NCI-H345 (cell line): ENCODE measurements at places on chromosomes 6 and 20.

DNA sequence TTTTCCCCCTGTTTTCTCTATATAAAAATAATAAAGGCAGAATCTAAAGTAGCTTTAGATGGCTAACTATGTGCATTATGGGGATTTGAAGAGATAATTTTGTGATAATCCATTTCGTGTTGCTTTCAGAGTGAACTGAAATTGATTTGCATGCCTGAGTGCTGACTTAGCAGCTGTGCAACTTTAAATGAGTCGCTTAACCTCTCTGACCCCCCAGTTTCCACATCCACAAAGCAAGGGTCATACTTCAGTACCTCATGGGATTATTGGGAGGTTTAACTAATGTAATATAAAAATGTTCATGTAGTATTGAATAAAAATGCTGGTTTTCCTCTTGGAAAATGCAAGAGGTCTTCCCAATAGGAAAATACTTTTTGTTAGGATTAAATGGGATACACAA lies 63.8 kb upstream of the FABP7 start:
- no peak for DNase-seq

DNA sequence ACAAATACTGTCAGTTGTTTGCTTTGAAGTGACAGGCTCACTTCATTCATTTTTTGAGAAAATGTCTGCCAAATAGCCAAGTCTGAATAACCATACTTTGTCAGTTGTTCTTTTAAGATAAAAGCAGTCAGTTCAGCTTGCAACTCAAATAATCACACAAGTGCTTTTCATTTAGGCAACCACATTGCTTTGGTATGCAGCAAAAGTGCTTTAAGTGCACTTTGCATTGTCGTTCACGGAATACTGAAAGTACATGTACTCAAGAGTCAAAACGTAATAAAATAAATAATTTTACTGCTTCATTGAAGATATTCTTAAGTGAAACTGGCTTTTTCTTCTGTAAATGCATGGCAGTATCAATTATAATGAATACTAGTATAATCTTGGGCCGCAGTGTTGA lies 107.2 kb downstream of the MMS22L start:
- no peak for DNase-seq

GRCh38 chr20:19288636-19289035 lies 76.2 kb downstream of the SLC24A3 start:
- DNase-seq, result no peak

DNA sequence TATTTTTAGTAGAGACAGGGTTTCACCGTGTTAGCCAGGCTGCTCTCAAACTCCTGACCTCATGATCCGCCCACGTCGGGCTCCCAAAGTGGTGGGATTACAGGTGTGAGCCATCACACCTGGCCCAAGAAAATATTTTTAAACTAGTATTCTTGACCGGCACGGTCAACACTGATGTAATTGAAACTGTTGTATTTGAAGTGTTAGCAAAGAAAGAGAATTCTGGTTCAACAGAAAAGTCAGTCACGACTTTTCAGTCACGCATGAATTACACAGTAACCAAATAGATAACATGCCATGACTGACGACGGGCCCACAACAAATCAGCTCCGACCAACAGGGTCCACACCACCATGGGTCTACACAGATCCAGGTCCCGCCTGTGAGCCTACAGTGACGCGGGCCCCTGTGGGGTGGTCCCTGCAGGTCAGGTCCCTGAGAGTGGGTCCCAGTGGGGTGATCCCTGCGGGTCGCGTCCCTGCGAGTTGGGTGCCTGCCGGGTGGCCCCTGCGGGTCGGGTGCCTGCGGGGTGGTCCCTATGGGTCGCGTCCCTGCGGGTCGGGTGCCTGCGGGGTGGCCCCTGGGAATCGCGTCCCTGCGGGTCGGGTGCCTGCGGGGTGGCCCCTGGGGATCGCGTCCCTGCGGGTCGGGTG lies 1.0 kb downstream of the GMEB2 start:
- no peak for DNase-seq

- DNase-seq, result peak; percentile 51
Measured at GRCh38 chr6:27161946-27162603, 85.4 kb upstream of the PRSS16 start.

DNA sequence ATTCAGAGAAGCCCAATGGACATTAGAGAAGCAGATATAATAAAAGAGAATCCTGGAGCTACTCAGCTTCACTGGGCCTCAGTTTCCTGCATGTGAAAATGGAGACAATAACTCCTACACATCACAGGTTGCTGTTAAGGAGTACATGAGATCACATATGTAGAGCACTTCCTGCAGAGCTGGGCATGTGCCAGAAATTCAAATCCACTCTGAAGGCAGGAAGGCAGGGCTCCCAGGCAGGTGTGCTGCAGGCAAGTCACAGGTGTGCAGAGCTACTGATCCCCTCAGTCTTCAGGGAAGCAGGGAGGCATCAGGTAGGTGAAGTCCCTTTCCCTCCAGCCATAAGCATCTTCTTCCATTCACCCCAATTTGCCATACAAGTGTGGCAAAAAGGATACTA lies 48.0 kb downstream of the DST start:
- peak; percentile 80 for DNase-seq

GRCh38 chr6:161270116-161270515 lies 3.7 kb downstream of the AGPAT4 start:
- DNase-seq, result no peak

- DNase-seq, result no peak
Measured at GRCh38 chr6:136077834-136078576, 172.1 kb downstream of the MTFR2 start.

GRCh38 chr6:37699887-37700619 lies 2.4 kb upstream of the MDGA1 start:
- DNase-seq, result no peak

DNA sequence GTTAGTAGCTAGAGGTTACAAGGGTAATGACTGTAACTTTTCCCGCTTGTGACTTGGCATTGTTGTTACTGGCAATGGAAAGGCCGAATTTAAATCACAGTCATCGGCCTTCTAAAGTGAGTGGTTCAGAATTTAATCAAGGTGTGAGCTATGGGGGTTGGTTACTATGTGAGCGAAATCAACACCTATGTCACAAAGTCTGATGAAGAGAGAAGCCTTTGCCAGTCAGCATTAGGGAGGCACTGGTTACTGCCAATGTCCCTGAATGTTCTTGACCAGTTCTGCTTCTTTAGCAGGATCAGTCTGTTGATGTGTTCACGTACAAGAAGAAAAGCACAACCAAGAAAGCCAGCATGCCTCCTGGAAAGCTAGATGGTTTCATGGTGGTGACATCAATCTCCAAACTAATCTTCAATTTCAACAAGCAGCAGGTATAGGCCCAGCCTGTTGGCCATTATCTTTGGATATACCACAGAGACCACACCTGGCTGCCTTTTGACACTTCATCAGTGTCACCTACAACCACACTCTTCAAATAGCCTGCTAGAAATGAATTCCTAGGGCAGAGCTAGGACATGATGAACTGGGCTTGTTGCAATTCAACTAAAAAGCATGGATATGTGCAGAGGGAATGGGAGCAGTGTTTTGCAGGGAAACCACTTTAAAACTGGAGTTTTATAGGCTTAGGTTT lies 17.2 kb downstream of the SAMD5 start:
- no peak for DNase-seq

DNA sequence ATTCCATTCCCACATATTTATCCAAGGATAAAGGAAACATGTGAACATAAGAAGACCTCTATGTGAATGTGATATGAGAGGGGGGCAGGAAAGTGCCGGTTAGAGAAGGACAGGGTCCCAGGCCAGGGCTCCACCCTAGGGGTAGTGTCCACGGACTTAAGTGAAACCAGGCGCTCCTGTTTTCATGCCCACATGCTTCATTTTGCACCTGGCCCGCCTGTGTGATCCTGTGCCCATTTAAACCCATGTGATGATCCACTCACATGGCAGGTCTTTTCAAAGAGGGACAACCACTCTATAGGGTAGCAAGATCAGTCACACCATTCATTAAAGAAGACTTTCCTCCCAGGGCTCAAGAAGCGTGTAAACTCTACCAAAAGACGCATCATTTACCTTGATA lies 865.3 kb upstream of the GJE1 start:
- no peak for DNase-seq

- no peak for DNase-seq
Measured at GRCh38 chr6:16273256-16273655, 34.9 kb downstream of the GMPR start.

GRCh38 chr6:17712576-17712975 lies 5.9 kb upstream of the NUP153 start:
- DNase-seq, result no peak

- no peak for DNase-seq
Measured at GRCh38 chr6:131015025-131015591, 47.9 kb downstream of the EPB41L2 start.

- DNase-seq, result no peak
Measured at GRCh38 chr20:11063444-11063843, 389.6 kb upstream of the JAG1 start.

DNA sequence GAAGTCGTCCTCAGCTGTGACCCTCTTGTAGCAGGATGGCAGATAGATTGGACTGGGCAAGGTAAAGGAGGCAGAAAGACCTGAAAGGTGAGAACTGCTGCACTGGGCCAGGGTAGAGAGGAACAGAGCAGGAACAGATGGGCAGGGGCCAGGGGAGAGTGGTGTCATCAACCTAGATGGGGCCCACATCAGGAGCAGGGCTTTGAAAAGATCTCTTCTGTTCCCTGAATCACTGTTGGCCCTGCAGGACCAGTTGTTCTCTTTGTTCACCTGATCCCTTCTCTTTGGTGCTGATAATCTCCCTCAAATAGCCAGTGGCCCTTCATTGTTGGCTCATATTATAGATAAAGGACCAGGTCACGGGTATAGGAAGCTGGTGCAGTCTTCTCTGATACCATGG lies 59.9 kb downstream of the DTD1 start:
- DNase-seq, result no peak

- no peak for DNase-seq
Measured at GRCh38 chr6:131255434-131255833, 120.2 kb downstream of the AKAP7 start.

- no peak for DNase-seq
Measured at GRCh38 chr6:151022492-151022891, 157.0 kb downstream of the MTHFD1L start.

DNA sequence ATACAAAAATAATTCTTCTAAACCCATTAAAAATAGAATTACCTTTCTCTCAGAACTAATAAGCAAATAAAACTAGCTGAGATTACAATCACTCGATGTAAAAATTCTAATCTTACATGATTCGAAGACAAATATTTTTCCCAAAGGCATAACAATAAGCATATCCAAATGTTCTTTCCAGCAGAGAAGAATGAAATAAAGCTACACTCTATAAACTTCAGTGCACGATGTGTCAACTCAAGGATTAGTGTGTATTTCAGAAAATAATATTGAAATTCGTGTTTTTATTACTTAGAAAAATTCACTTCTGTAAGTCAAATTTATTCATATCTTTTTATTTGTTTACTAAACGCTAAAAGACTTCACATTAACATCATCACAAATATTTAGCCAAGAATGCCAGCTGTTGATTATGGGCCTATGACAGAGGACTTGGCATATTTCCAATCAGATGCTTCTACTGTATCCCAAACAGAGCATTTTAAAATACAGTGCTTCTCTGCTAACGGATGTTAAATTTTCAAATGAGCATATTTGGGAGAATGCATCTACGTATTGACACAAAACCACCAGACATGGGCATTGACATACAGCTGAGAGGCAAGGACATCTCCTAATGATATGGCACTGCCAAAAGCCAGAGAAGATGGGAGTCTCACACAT lies 54.7 kb upstream of the PDE7B start:
- DNase-seq, result no peak

GRCh38 chr20:10621149-10621548 lies 52.6 kb downstream of the JAG1 start:
- no peak for DNase-seq

GRCh38 chr6:13290335-13290734 lies 38.0 kb downstream of the TBC1D7 start:
- no peak for DNase-seq

GRCh38 chr6:15342114-15342513 lies 96.2 kb downstream of the JARID2 start:
- no peak for DNase-seq

DNA sequence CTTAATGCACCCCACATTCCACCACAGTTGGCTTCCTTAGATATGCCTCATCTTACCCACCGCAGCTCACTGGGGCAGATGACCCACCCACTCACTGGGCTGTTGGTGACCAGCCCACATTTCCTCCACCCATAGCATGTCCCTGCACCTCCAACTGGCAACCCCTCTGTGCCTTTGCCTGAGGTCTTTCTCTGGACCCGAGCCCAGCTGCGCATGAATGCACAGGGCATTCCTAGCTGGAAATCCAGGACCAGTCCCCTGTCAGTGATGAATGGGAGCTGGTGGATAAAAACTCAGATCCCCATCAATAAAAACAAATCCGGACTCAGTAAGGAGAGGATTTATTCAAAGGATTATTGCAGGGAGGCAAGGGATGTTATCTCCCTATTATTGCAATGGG lies 75.0 kb downstream of the ISM1 start:
- DNase-seq, result no peak

DNA sequence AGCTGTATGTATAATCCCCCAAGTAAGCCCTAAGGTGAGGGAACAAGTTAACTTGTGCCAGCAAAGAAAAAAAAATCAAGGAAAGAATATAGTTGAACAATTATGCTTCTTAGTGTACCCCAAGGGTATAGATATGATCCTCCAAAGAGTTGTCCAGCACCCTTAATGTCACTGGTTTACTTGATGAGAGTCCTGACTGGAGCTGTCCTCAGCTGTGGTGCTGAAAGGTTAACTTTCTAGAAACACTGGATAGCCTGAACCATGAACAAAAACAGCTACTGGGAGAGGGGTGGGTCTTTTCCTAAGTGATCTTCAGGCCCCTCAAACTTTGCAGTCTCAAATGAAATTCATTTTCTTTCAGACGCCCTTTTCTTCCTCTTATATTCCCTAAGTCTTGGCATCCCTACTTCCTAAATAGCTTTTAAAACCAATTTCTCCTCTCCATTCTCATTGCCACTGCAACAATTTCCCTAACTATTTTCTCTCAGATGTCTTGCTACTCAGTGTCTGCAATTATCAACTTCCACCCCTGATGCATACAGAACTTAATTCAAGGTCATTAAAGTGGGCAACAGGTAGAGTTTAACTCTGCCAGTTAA lies 83.5 kb upstream of the PROKR2 start:
- no peak for DNase-seq

- DNase-seq, result no peak
Measured at GRCh38 chr20:2659547-2659946, 4.5 kb downstream of the IDH3B start.

GRCh38 chr6:54232703-54233102 lies 75.5 kb upstream of the TINAG start:
- DNase-seq, result no peak

DNA sequence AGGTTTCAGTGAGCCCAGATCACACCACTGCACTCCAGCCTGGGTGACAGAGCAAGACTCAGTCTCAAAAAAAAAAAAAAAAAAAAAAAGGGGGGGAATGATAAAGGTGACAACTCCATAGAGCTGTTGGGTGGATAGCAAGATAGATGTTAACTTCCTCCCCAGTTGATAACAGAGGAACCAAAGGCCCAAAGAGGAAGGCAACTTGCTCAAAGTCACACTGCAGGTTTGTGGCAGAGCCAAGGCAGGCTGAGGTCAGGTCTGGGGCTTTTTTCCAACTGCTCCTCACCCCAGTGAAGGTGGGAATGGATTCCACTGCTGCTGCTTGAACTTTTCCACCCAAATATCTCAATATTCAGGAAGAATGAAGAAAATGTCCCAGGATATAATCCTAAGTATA lies 26.7 kb downstream of the HCK start:
- no peak for DNase-seq
